ENCODE measurements at places on chromosomes 7 and 10.
A peak's percentile ranks its signal among the peaks of the same experiment; 100 is the strongest.

- peak; percentile 20 for ATAC-seq
Measured at GRCh38 chr10:85603151-85603940, 763.2 kb downstream of the GRID1 start.

DNA sequence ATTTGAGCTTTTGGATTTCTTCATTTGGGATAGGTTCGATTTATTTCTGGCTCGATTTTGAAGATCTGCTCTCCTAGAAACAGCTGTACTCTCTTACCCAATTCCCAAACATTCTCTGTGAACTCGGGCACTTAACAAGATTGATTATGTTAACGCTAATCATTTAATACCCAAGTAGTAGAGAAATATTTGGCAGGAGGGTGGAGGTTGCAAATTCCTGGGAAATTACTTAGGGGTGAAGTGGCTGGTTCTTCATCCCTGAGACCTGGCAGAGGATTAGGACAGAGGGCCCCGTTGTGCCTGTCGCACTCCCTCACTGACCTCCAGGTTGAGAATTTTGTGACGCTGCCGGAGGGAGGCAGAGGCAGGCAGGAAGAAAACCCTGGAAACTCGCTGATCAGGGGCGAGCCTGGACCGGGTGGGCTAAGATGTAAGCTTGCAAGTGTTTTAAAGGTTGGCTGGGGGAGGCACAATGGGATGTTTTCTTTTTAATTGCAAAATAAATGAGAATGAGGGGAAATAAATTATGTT, 182.6 kb downstream of the TCF7L2 start:
- ATAC-seq = no peak

- ATAC-seq = no peak
Measured at GRCh38 chr7:51140199-51141164, 176.1 kb downstream of the COBL start.

- no peak for ATAC-seq
Measured at GRCh38 chr10:97475936-97476594, 22.2 kb downstream of the MMS19 start.

- ATAC-seq = no peak
Measured at GRCh38 chr7:77284005-77284404, 84.4 kb upstream of the FGL2 start.

GRCh38 chr10:108601851-108602250, 1321.5 kb downstream of the XPNPEP1 start:
- ATAC-seq = no peak

DNA sequence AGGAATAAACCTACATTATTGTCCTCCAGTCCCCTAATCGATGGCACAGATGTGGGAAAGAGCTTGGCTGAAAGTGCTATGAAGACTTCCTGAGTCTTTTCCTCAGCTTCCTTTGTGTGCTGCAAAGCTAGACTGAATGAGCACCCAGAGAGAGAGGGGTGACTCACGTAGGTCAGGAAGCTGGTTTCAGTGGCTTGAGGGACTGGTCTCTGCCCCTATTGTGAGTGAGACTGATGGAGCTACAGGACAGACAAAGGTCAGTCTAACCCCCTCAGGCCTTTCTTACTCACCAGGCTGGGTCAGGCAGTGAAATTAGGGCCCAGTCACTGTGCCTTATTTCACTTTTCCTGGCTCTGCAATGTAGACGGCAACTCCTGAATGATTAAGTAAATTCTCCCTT, 171.1 kb upstream of the GRB10 start:
- ATAC-seq = no peak

GRCh38 chr10:4865945-4866661, 40.1 kb downstream of the AKR1E2 start:
- no peak for ATAC-seq

GRCh38 chr7:35714862-35715261, 19.9 kb upstream of the HERPUD2 start:
- no peak for ATAC-seq

GRCh38 chr7:33941418-33941817, 36.1 kb downstream of the BMPER start:
- no peak for ATAC-seq

- ATAC-seq = no peak
Measured at GRCh38 chr7:115013886-115014285, 92.0 kb downstream of the MDFIC start.

DNA sequence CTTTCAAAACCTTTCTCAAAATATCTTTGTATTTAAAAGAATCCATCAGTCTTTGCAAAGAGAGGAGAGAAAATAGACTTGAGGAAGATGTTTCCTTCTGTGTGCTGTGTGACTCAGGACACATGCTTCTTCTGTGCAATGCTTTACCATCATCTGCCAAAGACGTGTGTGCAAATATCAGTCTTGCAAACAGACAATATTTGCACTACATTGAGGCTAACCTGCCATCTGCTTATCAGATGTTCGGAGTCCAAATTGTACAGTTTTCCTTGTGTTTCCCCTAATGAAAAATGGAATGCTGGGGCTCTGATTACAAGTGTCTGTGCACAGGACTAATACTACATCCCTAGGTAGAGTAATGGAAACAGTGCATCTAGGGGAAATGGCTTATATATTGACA, 353.1 kb upstream of the LRRTM3 start:
- ATAC-seq = no peak

DNA sequence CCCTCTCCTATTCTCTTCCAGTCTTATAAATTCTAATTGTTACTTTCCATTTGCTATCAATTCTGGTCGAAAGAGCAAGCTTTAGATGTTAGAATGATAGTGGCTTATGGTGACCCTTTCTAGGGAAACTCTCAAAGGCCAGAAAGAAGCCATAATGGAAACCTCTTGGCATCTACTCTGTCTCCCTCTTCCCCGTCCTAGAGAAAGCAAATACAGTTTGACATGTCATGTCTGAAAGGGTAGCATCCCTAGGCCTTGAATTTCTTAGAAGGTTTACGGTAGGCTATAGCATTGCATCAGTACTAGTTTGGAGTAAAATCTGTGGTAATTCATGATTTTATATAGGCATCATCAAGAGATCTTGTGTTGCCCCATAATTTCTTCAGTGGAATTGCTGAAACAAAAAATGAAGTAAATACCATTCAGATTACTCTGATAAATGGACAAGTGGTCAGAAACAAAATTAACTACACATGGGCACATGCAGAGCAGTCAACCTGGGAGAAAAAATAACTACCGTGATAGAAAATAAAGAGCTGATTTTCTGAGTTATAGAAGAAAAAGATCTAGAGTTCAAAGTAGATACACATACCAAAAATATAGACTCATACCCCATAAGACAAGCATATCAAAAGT, 4.4 kb downstream of the PRKAR2B start:
- ATAC-seq = no peak

DNA sequence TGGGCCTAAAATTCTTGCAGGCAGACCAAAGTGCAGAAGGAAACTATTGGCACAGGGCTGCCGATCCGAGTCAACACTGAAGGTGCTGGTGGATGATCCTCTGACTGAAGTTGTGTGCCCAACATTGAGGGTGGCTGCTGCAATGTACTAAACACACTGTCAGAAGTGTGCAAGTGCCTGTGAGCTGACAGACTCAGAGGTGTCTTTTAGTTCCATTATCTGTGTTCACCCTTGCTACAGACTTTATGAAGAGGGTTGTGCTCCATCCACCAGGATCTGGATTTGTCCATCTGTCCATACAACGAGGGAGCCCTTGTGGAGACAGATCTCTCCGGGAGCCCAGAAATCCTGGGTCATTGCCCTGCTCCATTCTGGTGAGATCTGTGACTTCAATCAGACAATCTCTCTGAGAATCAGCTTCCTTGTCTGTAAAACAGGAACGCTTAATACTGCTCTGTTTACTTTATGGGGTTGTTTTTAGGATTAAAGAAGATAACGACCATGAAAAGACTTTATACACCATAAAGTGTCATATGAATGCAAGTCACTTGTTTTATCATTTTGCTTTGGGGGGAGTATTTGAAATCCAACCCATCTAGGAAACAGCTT, 9.5 kb upstream of the TRPV6 start:
- no peak for ATAC-seq

GRCh38 chr7:16916738-16917137, 35.0 kb upstream of the AGR3 start:
- ATAC-seq = no peak

DNA sequence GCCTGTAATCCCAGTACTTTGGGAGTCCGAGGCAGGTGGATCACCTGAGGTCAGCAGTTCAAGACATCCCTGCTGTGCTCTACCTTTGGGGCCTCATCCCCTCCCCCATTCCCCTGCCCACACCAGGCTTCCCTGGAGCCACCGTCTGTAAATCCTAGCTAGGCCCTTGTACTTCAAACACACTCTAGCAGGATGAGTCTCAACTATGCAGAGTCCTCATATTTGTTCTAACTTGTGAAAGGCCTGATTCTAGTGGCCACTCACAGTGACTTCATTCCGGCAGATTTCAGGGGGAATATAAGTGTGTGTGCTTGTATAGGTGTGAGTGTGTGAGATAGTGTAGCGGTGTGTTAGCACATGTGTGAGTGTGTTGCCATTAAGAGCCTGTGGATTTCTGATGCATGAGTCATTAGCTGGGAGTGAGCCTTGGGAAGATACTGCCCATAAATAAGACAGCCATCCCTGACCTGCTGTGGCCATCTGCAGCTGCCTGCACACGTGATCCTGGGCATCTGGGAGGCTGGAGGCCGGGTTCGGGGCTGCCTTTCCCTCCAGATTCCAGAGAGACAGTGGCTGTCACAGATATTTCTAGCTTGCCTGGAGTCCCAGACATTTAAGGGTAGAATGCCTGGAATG, 1.7 kb upstream of the NEURL1 start:
- no peak for ATAC-seq

DNA sequence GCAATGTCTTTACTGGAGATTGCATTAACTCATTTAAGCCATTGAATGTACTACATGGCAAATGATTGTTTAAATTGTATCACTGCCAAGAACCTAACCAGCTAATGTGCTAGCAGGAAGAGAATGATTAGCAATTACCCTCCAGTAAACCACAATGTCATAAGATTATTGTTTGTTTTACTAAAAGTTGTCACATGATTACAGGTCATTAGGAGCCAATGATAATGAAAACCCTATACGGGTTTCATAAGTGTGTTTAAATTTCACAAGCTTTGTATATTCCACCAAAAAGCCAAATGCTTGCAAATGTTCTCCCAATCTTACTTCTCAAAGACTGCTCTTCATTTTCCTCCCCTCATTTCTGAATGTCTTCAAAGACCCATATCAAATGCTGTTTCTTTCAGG, 76.5 kb upstream of the PPP1R3C start:
- ATAC-seq = no peak

- ATAC-seq = peak; percentile 53
Measured at GRCh38 chr10:110311357-110311949, 6.7 kb upstream of the SMNDC1 start.

DNA sequence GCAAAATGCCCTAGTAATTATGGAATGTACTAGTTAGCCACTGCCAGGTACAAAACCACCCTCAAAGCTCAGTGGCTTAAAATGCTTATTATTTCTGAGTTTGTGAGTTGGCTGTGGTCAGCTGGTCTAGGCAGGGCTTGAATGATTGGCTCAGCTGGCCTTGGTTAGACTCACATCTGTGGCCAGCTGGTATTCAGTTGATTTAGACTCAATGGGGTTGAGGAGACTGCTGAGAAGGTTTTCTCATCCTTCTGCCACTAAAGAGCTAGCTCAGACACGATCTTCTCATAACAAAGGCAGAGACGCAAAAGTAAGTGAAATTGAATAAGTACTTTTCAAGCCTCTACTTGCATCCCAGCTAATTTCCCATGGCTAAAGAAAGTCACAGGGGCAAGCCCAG, 57.1 kb upstream of the CYP2C18 start:
- no peak for ATAC-seq

- ATAC-seq = no peak
Measured at GRCh38 chr10:92064506-92064905, 140.9 kb downstream of the BTAF1 start.

DNA sequence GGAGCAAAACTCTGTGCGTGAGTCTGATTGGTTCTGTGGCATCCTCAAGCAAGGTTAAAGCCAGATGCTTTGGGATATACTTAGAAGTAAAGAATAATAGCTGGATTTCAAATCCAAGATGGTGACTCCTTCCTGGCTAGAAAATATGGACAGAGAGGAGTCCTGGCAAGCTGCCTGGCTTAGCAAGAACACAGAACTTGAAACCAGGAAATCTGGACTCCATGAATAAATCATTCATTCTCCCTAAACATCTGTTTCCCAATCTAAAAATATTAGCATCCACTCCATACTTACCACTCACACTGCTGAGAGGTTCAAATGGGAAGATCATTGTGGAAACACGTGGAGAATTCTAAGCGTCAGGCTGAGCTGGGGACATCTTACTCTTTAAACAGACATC, 1074.1 kb upstream of the AUTS2 start:
- no peak for ATAC-seq

DNA sequence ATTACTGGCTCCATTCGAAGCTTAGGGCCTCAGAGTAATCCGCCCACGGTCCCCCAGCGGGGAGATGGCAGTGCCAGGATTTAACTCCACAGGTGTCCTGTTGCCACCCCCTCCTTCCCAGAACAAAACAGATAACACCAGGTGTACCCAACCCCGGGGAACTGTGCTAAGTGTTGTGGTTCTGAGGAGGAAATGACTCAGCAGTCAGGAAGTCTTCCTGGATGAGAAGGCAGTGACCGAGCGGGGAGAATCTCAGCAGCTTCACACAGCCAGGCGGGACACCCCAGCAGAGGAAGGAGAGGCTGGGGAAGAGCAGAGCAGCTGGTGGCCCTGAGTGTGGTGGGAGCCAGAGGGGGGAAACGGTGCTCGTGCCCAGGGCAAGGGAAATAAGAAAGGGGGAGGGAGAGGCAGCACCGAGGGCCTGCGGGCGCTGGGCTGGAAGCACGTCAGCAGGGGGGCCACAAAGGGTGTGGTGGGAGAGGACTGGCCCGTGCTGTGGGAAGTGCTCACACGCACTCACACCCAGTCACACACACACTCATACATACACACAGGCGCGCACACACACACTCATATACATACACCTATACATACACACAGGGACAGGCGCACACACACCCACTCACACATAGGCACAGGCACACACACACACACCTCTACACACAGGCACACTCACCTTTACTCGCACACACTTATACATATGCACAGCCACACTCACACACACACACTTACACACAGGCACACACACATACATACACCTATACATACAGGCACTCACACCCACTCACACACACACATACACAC, 59.8 kb upstream of the CHST15 start:
- peak; percentile 70 for ATAC-seq

DNA sequence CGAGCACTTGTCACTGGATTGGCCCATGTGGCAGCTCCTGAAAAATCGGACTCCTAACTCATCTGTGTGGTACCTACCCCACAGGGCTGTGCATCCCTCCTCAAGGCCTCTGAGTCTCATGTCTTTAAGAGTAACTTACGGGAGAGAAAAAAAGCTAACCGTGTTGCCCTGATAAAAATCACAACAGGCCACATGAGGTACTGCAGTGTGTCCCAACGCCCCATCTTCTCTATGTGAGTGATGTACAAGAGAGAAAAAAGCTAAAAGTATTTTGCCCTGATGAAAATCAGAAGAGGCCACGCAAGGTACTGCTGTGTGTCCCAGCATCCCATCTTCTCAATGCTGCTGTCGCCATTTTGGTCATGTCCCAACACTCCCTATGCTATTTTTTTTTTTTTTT, 41.2 kb upstream of the ADRB1 start:
- ATAC-seq = no peak

- no peak for ATAC-seq
Measured at GRCh38 chr7:134931487-134931886, 54.8 kb upstream of the AGBL3 start.

Data from activated CD4-positive, CD25-positive, alpha-beta regulatory T cell treated with anti-CD3 and anti-CD28 coated beads, Interleukin-2, amount 50 U/mL, for 24 hours (primary cell).